ENCODE measurements at places on chromosomes 7 and 10.
A peak's percentile ranks its signal among the peaks of the same experiment; 100 is the strongest.

GRCh38 chr10:75189266-75190096 lies 21.1 kb upstream of the VDAC2 start:
- no peak for DNase-seq

GRCh38 chr7:12281038-12281437 lies 69.9 kb downstream of the TMEM106B start:
- DNase-seq = no peak

- no peak for DNase-seq
Measured at GRCh38 chr10:36265741-36266140, 623.6 kb upstream of the FZD8 start.

DNA sequence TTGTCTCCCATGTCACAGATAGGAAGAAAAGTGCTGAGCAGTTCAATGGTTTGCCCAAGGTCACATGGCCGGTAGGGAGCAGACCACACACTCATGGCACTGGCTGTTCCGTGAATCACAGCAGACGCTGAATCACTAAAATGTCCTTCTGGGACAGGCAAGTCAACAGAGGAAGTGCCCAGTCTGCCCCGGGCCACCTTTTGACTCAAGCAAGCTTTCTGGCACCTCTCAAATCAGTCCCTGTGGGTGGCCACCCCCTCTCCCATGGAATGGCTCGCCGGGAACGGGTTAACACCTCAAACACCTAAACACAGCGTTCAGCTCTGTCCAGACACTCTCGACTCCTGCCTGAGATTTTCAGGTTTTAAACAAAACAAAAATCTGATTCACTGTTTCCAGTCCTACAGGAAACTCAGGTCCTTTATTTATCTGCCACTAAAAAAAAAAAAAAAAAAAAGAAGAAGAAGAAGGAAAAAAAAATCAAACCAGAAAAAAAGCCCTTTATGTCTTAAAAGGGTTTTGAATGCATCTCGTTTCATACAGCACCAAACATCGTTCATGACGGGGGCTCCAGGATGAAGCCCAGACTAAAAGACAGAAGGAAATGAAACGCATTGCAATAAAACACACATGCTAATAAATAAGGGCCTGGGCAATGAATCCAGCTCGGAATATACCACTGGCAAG lies 15.5 kb downstream of the CARD11 start:
- DNase-seq = peak; percentile 49

DNA sequence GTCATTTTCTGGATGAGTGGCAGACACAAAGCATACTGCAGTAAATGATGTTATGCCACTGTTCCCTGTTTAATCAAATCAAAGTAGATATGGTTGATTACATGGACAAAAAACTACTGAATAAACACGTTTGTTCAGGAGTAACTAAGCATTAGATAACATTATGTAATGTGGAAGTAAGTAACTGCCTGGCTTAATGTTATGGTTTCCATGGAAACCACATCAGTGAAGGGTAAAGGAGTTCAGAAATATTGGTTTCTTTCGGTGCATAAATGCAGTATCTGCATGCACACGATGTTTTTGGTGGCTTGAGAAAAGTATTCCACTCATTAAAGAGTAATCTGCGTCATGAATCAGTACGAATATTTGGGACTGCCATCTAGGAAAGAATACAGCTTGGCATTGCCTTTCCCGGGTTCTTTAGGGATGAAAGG lies 131.3 kb upstream of the PRKCQ start:
- DNase-seq = no peak

DNA sequence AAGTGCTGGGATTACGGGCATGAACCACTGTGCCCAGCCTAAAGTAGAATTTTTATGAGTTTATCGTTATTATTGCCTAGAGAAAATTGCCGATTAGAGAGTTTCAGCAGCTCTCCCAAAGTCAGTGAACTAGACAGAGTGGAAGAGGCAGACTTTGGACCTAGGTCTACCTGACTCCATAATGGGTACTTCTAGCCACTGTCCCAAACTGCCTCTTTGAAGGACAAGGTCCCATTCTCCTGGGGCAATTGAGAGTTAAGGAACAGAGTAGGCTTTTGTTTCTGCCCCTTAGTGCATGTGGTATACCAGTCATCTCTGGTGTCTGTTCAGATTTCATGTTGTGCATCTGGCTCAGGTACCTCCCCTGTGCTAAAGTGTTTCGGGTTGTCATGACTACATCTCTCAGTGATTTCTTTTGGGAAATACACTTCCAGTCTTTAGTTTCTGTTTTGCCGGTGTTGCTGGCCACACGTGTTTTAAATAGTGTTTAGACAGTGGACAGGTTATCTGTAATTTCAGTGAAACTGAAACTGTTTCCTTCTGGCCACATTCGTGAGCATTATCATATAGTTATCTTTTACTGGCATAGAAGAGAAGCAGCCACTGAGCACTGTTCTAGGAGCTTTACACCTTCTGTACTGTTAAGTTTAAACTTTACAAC lies 4.7 kb downstream of the TMEM236 start:
- DNase-seq = no peak

DNA sequence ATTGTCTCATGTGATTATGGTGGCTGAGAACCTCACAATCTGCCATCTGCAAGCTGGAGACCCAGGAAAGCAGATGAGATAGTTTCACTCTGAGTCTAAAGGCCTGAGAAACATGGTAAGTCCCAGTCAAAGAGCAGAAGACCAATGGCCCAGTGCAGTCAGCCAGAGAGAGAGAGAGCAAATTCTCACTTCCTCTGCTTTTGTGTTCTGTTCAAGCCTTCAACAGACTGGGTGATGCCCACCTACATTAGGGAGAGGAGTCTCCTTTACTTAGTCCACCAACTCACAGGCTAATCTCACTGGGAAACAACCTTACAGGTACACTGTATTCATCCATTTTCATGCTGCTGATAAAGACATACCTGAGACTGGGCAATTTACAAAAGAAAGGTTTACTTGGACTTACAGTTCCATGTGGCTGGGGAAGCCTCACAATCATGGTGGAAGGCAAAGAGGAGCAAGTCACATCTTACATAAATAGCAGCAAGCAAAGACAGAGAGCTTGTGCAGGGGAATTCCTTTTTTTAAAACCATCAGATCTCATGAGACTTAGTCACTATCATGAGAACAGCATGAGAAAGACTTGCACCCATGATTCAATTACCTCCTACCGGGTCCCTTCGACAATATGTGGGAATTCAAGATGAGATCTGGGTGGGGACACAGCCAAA lies 4.7 kb upstream of the FRMPD2 start:
- no peak for DNase-seq

Measured in activated CD4-positive, alpha-beta T cell treated with anti-CD3 and anti-CD28 coated beads for 24 hours (primary cell).